ENCODE measurements at places on chromosomes 2 and 18.
A peak's percentile ranks its signal among the peaks of the same experiment; 100 is the strongest.

DNA sequence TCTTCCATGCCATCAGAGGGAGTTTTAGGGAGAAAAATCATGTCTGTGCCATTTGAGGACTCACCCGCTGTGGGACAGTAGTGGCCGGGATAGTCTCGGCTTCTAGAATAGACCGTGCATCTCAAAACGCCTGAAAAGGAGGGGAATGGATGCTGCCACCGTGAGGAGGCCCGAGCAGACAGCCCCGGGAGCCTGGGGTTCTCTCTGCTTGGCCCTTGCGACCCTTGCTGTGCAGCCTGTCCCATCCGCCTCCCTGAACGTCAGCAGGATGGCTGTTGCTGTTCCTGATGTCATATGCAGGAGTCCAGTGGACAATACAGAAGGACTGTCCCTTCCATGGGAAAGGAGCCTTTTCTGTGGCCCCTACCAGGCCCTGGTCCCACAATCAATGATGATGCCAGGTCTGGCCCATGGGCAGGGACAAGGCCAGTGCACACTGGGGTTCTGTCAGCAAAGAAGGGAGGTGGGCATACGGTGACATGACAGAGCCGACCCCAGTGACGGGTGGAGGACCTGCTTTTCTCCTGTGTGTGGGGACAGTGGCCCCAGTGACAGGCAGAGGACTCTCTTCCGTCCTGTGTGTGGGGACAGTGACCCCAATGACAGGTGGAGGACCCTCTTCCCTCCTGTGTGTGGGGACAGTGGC lies 58.8 kb downstream of the ACKR3 start:
- DNase-seq: no peak

GRCh38 chr2:95530734-95531133 lies 46.2 kb upstream of the TRIM43B start:
- DNase-seq: peak; percentile 51

DNA sequence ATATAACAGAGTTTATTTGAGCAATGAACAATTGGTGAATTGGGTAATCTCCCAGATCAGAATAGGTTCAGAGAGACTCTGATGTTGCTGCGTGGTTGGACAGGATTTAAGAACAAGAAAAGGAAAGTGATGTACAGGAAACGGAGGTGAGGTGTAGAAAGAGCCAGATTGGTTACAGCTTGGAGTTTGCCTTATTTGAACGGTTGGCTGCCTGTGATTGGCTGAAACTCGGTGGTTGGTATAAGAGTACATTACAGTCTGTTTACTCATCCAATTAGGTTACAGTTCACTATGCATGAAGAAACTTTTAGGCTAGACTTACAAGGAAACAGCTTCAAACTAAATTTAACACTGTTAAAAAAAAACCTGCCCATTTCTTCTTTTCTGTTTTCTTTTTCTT lies 68.0 kb upstream of the CABLES1 start:
- no peak for DNase-seq

DNA sequence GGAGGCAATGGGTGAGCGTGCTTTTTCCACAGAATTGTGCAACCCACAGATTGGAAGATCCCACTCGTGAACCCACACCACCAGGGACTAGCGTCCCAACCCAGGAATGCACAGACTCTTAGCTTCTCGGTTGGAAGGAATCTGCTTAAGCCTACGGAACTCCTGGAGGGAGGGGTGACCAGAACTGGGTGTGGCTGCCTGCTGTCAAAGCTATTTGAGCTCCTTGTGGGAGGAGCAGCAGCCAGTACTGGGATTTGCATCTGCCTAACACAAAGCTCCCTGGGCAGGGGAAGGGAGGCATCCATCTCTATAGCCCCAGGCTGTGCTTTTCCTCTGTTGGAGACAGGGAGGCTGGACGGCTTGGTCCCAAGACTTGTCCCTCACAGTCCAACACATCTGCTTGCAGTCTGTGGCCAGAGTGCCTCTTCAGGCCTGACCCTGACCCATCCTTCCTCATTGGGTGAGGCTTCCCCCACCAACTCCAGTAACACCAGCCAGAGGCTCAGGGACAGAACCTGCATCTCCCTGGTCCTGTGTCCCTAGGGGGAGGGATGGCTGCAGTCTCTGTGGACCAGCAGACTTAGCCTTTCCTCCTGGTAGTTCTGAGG lies 27.9 kb downstream of the HNMT start:
- no peak for DNase-seq

GRCh38 chr18:11909591-11910026 lies 1.5 kb upstream of the MPPE1 start:
- no peak for DNase-seq

GRCh38 chr2:120393456-120393855 lies 47.5 kb downstream of the INHBB start:
- DNase-seq: no peak

- DNase-seq: no peak
Measured at GRCh38 chr18:46141199-46141598, 37.0 kb downstream of the HAUS1 start.

DNA sequence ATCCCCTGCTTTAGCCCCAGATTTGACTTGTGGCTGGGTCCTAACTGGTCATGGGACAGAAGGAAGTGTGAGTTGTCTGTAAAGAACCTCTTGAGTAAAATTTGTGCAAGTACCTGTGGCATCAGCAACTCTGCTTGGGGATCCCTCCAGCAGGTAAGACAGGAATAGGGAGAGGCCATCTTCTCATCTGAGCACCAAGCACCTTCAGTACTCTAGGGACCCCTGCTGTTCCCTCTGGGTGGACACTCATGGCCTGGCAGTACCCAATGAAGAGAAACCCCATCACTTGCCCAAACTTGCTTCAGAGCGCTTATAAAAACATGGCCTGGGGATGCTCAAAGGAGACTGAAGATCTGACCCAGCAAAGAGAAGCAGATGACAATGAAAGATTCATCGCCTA lies 297.8 kb downstream of the SP3 start:
- no peak for DNase-seq

GRCh38 chr2:5696404-5696944 lies 4.3 kb downstream of the SOX11 start:
- DNase-seq: no peak

GRCh38 chr18:49875783-49876182 lies 62.5 kb upstream of the ACAA2 start:
- no peak for DNase-seq

- no peak for DNase-seq
Measured at GRCh38 chr18:10877987-10878386, 271.4 kb downstream of the PIEZO2 start.

DNA sequence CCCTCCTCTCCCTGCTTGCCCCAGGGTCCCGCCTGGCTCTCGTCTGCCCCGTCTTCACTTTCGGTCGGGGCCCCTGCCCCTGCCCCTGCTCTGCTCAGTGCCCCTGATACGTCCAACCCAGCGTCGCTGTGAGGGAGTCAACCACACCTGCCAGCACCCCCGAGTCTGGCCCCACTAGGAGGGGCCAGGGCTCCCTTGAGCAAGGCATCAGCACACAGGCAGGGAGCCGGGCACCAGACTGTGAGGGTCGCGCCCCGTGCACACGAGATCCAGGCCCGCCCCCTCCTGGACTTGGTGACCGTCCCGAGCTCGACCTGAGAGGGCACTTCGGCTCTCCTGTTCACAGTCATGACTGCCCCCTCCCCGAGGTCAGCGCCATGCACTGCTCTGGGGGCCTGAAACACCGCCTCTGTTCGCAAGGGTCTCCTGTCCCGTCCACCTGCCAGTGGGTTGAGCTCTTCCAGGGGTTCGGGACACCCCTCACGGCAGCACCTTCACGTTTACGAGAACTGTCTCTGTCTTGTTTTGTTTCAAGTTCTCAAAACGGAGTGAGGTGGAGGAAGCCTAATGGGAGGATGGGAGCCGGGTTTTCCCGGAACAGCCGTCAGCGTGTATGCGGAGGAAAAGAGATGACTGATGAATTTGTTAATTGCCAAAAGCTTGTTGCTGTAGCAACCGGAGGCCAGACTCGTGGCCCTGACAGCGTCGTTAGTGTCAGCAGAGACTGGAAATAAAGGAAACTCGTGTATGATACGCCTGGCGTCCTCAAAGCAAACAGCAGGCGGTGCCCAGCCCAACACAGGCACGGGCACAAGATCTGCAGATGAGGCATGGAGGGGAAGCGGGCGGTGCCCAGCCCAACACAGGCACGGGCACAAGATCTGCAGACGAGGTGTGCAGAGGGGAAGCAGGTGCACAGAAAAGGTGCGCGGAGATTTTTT lies 48.2 kb upstream of the KCNG2 start:
- DNase-seq: no peak

GRCh38 chr18:49447810-49448745 lies 12.4 kb downstream of the DYM start:
- DNase-seq: no peak

DNA sequence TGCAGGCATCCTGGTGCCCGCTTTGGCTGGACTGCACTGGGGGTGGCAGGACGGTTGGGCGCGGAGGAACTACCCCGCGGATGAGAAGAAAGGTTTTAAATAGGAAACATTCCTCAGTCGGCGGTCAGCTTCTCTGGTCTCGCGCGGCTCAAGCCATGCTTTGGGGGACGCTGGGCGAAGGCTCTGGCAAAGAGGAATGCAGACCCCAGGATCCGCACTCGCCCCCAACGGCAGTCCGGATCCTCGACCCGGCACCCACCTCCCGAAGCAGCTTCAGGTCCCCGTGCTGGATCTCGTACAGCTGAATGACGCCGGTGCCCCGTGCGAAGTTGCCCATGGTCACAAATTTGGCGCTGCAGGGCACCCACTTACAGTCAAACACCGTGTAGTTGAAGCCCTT lies 686 bp upstream of the PNO1 start:
- DNase-seq: no peak

GRCh38 chr2:88729061-88729745 lies 37.7 kb downstream of the RPIA start:
- DNase-seq: no peak

- no peak for DNase-seq
Measured at GRCh38 chr2:238744951-238745350, 102.9 kb upstream of the TWIST2 start.

DNA sequence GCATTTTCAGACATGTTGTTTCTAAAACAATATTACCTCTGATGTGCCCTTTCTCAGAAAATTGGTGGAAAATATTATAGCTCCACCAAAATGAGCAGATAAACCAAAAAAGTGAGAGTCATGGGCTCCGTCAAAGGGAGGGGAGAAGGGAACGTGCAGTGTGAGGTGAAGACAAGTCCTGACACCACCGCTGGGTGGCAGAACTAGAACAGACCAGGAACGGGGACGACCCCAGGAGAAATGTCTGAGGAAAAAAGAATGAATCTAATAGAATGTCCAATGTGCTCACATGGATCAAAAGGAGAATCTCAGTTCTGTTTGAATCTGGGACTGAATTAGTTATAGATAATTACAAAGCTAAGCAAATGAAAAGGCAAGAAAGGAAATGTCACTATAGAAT lies 22.6 kb upstream of the BCL2 start:
- DNase-seq: no peak

DNA sequence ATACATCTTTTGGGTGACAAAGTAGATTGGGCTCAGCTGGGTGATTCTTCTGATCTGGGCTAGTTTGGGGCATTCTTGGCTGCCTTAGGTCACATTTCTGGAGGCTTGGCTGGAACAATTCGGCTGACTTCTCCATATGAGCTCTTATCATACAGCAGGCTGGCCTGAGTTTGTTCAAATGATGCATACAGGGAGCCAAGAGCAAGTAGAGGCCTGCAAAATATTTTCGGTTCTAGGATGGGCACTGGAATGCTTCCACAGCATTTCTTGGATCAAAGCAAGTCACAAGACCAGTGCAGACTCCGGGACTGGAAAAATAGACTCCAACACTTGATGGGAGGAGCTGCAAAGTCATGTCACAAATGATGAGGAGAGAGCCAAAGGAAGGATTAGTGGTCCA lies 98.4 kb downstream of the SCG2 start:
- DNase-seq: no peak

DNA sequence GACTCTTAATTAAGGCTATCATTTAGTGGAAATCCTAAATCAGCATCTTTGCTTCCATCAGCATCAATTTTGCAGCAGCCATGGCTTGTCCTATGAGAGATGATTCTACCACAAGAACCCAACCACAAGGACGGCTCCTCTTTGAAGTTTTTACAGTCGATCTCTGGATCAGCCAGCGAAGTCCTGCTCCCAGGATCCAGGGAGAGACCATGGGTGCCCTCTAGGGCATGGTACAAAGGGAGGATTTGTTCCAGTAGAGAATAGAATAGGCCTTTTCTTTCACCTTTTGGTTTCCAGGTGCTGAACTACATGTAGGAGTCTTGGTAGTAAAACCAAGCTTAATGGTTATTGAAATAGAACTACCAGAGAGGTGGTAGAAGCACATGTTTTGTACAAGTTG lies 52.7 kb downstream of the TMEM200C start:
- DNase-seq: no peak

GRCh38 chr2:27799646-27800010 lies 28.1 kb downstream of the MRPL33 start:
- DNase-seq: no peak

- DNase-seq: no peak
Measured at GRCh38 chr18:3219241-3219630, 532 bp downstream of the MYOM1 start.

DNA sequence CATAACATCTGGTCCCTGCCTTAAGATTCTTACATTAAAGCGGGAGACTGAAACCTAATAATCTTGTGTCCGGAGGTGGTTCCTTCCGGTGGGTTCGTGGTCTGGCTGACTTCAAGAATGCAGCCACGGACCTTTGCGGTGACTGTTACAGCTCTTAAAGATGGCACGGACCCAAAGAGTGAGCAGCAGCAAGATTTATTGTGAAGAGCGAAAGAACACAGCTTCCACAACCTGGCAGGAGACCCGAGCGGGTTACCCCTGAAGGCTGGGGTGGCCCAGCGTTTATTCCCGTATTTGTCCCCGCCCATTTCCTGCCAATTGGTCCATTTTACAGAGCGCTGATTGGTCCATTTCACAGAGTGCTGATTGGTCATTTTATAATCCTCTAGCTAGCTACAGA lies 122.3 kb upstream of the SIX2 start:
- no peak for DNase-seq

DNA sequence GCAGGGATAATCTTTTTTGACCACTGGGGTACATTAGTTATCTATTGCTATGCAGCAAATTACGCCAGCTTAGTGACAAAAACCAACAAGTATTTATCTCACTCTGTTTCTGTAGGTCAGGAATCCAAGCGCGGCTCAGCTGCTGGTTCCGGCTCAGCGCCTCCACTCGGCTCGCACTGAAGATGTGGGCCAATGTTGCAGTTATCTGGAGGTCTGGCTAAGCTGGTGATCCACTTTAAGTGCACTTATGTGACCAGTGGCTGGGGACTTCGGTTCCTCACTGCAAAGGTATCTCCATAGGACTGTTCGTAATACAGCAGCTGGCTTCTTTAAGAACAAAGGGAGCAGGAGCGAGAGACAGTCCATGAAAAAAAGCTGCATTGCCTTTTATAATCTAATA lies 591.9 kb downstream of the TMEM182 start:
- DNase-seq: no peak

DNA sequence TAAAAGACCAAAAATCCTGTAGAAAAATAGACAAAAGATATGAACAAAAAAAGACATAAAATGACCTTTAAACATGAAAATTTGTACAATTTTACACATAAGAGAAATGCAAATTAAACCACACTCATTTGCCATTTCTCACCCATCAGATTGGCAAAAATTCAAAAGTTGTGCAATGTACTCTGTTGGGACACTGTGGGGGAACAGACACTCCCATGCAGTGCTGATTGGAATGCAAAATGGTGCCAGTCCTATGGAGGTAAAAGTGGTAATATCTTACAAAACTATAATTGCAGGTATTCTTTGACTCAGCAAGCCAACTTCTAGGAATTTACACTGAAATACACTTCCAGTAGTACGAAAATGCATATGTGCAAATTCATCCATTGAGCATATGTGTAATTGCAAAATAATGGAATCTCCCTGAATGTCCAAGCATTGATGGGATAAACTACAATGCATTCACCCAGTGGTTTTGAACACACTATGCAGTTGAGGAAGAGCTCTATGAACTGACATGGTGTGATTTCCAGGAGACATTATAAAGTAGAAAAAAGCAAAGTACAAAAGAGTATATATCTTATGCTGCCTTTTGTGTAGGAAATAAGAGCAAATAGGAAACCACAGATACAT lies 201.8 kb upstream of the ZNF521 start:
- no peak for DNase-seq

Data from GM12878 (cell line).